ENCODE measurements at places on chromosomes 16 and 17.

DNA sequence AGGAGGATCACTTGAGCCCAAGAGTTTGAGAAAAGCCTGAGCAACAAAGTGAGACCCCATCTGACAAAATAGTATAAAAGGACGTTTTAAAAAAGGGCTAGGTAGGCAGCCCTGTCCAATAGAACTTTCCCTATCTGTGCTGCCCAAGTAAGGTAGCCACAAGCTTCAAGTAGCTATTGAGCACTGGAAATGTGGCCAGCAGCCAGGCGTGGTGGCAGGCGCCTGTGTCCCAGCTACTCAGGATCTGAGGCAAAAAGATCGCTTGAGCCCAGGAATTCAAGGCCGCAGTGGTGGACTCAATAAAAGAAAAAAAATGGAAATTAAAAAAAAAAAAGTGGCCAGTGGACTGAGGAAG is 1.5 kb upstream of the NQO1 start:
- DNase-seq = no peak

DNA sequence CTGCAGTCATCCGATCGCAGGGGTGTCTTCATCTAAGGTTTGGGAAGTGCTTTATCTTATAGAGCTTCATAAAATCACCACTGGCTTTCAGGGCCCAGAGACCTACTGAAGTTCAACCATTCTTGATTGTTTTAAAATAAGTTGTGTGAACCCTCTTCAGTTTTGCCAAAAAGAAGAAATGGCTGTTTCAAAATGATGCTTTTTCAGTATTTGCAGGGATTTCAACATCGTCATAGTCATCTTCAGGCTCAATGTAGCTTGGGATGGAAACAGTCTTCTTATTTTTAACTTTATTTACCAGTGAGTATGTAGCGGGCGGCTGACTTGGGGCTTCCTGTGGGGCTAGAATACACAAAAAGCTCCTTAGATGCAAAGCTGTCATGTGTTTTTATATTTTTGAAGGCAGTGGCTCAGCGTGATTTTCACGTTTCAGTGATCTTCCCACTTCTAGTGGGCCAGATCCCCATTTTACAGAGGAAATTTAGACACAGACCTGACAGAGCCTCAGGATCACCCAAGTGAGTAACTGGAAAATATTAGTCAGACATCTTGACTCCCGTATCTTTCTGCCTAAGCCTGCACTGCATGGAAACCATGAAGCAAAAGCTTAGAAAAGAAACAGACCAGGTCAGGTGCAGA is 19.1 kb upstream of the ZNF594 start:
- DNase-seq = peak; percentile 64

DNA sequence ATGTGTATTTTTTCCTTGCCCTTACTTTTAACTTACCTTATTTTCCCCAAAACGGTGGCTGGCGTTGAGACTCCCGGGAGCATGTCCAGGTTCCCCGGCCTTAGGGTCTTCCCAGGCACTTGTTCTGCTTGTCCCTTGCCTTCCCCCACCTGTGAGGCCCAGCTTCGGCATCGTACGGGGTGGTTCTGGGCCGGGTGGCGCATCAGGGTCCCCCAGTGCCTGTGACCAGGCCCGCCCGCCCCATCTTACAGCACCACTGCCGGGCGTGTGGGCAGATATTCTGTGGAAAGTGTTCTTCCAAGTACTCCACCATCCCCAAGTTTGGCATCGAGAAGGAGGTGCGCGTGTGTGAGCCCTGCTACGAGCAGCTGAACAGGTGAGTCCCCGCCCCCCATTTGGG is 7.4 kb downstream of the HGS start:
- no peak for DNase-seq

DNA sequence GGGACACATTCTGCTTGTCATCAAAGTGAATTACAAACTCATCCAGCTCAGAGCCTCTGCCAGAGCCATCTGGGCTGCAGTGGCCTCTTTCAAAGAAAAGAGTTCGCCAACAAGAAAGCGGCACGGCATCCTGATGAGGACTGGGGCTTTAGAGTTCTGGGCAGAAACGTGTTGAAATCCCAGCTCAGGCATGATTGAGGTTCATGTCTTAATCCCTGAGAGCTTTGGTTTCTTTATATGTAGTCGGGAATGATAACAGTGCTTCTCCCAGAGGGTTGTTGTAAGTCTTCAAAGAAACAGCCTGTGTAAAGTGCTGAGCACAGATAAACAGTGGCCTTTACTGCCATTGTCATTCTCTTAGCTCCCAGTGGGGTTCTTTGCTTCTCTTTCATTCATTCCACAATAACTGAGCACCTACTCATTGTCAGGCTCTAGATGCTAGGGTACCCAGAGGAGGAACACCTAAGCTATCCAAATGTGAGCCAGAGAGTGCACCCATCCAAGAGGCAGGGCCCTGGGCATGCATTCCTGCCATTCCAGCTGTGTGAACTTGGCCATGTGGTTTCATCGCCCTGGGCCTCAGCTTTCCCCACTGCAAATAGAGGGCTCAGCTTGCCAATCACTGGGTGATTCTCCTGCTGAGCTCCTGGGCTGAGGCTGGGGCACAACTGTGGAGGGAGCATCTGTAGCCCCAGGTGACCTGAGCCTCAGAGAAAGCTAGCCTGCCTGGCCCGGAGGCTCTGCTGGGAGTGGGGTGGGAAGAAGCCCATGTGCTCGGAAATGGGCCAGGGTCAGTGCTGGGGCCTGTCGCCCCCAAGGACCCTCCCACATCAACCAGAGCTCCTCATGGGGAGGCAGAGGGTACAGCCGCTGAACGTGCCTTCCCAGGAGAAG is 38.3 kb upstream of the CRHR1 start:
- no peak for DNase-seq

GRCh38 chr17:7222093-7222971 is 2.6 kb downstream of the ACADVL start:
- DNase-seq = no peak

DNA sequence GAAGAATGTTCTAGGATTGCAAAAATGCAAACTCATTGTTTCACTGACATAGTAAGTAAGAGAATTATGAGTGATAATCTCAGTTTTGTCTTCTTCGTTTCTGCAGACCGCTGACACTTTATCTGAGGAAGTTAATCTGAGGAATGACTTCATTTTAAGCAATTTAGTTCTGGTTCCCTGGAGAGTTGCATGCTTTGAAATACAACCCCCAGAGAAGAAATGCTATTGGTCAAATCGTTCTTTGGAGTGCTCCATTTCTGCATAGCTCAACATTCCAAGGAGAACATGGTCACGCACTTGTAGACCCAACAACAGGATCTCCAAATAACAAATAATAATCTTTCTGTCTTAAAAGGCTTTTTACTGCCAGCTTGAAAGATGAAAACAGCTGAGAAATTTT is 427.1 kb downstream of the GRIN2A start:
- no peak for DNase-seq

DNA sequence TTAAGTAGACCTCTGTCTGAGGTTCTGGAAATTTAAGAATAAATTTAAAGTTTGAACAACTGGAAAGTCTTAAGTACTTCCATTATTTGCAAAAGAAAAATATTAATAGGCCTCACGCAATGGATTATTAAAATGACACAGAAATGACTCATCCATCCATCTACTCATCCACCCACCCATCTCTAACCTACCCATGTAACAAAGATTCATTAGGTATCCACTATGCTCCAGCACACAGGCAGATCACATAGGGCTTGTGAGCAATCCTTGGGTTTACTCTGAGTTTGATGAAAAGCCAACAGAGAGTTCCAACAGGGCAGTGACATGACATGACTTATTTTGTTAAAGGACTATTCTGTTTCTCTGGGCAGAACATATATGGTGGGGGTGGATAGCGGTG is 93.3 kb downstream of the HELZ start:
- DNase-seq = peak; percentile 15

GRCh38 chr16:83854420-83854819 is 44.5 kb upstream of the MLYCD start:
- DNase-seq = no peak

GRCh38 chr17:36506249-36506826 is 19.9 kb downstream of the ZNHIT3 start:
- DNase-seq = no peak

- DNase-seq = no peak
These were observed 211.7 kb downstream of the XYLT1 start for GRCh38 chr16:17258848-17259713.

GRCh38 chr17:3794557-3795389 is 6.2 kb downstream of the ITGAE start:
- DNase-seq = no peak

DNA sequence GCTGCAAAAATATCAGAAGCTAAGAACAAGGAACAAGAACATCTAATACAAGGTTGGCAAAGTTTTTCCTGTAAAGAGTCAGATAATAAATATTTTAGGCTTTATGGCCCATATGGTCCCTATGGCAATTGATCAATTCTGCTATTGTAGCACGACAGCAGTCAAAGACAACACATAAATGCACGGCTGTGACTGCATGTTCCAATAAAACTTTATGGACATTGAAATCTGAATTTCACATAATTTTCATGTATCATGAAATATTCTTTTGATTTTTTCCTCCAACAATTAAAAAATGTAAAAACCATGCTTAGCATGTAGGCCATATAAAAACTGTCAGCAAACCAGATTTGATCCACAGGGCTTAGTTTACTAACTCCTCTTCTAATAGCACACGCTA is 10.5 kb upstream of the RNF43 start:
- DNase-seq = no peak

DNA sequence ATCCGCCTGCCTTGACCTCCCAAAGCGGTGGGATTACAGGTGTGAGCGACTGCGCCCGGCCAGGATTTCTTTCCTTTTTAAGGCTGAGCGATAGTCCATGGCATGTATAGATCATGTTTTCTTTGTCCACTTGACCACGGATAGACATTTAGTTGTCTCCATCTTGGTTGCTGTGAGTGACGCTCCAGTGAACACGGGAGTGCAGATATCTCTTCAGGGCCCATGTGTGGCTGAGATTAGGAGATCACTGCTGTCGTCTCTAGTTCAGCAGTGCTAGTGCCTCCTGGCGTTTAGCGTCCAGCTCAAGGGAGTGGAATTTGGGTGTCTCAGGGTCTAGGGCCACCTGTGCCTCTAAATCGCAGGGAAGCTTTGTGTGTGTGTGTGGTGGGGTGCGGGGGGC is 41.5 kb downstream of the ABCC1 start:
- no peak for DNase-seq

DNA sequence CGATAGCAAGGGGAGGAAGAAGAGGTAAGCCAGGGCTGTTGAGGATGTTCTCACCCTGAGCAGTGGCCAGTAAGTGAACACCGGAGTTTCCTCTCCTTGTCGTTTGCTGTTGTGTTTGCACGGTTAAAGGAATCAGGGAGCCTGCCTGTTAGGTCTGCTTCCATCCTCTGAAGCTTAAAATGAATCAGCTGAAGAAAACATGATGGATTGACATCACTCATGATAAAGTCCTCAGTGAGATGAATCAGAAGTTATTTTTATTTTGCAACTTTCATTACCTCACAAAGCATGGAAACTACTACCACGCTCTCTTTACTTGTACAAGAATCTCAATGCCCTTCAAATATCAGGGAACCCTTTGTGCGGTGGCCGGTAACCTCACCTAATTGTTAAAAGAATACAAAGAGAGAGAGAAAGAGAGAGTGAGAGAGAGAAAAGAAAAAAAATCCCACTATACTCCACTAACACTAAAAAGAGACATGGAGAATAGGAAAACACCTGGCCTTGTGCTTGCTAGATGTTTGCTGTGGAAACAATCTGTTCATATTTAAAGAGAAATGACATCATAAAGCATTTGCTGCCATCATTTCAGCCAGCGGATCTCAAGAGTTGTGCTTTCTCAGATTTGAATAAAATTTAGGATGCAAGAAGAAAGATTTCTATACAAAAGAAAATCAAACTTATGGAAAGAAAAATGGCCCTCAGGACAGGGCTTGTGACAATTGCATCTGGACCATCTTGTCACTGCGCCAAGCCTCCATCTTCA is 441.6 kb upstream of the SALL1 start:
- no peak for DNase-seq

GRCh38 chr16:56151621-56152020 is 39.7 kb upstream of the GNAO1 start:
- no peak for DNase-seq

DNA sequence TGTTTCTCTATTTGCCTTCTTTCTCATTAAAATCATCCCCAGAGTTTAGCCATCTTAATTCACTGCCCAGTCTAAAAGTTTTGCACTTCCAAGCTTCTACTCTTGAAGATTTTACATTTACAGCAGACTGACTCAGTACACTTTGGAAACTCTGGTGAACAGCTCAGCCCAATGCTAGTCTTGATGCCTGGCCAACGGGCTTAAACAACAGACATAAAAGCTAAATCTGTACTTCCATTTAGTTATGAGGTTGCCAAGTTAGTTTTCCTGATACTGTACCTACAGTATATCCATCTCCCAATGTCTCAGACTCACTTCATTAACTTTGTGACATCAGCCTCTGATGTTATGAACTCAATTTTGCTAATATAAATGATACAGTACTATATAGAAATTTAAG is 891.8 kb upstream of the SOX9 start:
- no peak for DNase-seq

DNA sequence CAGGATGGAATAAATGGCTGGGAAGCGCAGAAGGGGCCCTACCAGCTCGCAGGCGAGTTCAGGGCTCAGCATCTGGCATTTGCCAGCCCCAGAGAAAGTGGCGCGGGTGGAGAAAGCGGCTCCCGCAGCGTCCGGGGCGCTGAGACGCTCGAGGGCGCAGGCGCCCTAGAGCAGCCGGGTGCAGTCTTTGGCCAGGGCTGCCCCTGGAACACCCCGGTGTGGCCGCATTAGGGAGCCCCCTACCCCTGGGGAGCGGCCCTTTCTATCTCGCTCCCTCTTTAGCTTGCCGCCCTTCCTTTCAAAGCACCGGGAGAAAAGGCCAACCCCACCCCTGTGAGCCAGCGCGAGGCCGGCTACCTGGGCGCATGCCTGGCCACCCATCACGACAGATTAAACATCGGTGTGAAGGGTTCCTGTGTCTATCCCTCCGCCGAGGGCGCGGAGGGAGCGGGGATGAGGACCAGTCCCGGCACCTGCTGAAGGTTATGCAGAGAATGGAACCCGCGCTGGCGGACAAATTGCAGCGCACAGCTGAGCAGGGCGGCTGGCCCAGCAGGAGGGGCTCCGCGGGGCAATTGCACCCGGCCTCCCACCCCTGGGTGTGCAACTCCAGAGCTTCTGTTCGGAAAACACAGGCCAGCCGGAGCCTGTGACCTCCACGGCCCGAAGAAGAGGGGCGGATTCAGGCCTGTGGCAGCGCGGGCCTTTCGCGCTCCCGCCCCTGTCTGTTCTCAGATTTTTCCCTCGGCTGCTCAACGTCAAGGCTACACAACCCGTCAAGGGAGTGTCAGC is 15.6 kb upstream of the FOXF1 start:
- DNase-seq = no peak

DNA sequence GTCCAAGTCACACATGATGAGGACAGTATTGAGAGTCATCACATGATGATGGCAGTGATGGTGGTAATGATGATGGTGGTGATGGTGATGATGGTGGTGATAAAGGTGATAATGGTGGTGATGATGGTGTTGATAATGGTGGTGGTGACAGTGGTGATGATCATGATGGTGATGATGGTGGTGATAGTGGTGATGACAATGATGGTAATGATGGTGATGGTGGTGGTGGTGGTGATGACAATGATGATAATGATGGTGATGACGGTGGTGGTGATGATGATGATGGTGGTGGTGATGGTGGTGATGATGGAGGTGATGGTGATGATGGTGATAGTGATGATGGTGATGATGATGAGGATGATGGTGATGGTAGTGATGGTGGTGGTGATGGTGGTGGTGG is 190.2 kb upstream of the ZNF469 start:
- DNase-seq = no peak
